Right lung (tissue), 10 donors: ENCODE measurements at places on chromosomes 11 and 22. TPM values are rescaled to one million over a fixed set of nuclear protein-coding genes. Genes with fewer than 3 reads are reported as not detected.
A peak's percentile ranks its signal among the peaks of the same experiment; 100 is the strongest.

- no peak for DNase-seq
These were observed 8.3 kb upstream of the IGSF9B start for GRCh38 chr11:133965031-133965601.

DNA sequence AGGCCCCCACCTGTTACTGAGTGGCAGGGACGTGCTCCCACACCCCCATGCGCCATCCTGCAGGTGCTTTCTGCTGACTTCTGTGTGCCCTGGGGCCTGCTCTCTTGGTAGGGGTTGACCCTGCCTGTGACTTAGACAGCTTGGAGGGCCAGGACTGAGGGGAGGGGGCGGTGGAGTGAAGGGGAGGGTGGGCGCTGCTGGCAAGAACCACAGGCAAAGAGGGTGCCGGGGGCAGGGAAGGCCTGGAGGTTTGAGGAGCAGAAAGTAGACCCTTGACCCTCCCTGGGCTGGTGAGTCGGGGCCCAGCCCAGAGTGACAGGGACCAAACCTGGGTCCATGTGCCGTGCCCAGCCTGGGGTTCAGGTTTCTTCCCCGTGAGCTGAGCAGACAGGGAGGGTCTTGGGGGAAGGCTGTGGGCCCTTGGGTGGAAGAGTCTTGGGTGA, 17.8 kb downstream of the KCNQ1 start:
- DNase-seq: no peak

DNA sequence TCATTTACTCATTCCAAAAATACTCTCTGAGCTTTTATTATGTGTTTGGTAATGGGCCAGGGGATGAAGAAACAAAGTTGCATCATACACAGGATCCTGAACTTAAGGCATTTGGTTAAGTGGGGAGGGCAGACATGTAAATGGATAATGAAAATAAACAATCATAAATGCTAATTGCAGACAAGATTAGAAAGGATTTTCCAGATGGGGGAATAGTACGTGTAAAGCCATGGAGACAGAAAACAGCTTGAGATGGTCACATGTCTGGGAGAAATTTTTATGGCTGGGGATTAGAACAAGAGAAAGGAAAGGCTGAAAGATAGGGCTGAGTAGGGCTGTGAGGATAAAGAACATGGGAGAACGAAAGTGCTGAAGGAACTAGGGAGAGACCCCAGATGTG, 534.3 kb upstream of the LARGE1 start:
- DNase-seq: peak; percentile 1

DNA sequence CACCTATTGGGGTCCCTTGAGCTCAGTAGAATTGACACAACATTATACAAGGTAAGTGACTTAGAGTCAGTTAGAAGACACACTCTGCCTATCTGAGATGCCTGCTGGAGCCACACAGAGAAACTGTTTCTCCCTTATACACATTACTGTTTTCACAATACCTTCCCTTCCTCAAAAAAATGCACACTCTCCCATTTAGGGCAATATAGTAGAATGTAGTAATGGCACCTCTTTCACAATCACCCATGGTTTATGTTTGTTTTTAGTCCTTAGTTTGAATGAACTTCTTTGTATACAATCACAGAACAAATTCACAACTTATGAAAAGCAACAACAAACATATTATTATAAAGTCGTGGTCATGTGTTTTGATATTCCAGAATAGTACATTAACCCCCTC, 14.3 kb downstream of the OR52H1 start:
- DNase-seq: no peak

DNA sequence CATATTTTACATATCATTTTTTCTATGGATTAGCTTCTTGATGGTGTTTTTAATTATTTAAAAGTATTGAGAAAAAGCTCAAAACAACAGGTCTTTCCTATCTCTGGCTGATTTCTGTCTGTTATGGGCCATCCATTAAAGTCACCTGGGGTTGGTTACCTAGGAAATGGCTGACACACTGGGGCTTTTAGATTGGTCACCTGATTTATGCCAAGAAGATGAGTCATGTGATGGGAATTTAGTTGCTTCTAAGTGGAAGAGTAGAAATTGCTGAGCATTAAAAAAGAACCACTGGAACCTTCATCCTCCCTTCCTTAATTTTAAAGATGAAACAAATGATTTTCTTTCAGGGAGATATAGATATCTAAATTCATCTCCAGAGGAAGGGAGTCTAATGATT, 48.8 kb upstream of the LARGE1 start:
- DNase-seq: no peak

The DYNC2H1 gene
- 36.5 TPM for polyA plus RNA-seq

The PHF21B gene
- 1.1 TPM for polyA plus RNA-seq
